Aorta (tissue), 5 donors: ENCODE measurements at places on chromosomes 7 and 10.

GRCh38 chr7:17996442-17997223 lies 31.0 kb downstream of the PRPS1L1 start:
- DNase-seq = no peak

DNA sequence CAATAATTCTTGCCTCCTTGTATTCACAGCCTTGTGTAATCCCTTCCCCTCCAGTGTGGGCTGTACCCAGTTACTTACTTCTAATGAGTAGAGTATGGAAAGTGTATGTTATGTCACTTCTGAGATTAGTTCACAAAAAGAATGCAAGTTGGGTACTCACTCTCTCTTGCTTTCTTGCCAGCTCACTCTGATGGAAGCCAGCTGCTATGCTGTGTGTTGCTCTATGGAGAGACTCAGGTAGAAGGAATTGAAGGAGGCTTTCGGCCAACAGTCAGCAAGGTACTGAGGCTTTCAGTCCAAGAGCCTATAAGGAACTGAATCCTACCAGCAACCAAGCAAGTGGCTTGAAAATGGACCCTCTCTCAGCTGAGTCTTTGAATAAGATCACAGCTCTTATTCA lies 9.7 kb upstream of the BICC1 start:
- DNase-seq = no peak

GRCh38 chr7:142153400-142153799 lies 41.9 kb downstream of the MGAM2 start:
- no peak for DNase-seq

- no peak for DNase-seq
Measured at GRCh38 chr7:116951366-116952292, 1.7 kb upstream of the ST7 start.

- no peak for DNase-seq
Measured at GRCh38 chr10:48336978-48337599, 30.6 kb downstream of the MAPK8 start.

- DNase-seq = no peak
Measured at GRCh38 chr10:128587689-128588088, 461.5 kb upstream of the MKI67 start.

GRCh38 chr7:50481867-50482266 lies 31.7 kb upstream of the FIGNL1 start:
- peak; percentile 46 for DNase-seq

DNA sequence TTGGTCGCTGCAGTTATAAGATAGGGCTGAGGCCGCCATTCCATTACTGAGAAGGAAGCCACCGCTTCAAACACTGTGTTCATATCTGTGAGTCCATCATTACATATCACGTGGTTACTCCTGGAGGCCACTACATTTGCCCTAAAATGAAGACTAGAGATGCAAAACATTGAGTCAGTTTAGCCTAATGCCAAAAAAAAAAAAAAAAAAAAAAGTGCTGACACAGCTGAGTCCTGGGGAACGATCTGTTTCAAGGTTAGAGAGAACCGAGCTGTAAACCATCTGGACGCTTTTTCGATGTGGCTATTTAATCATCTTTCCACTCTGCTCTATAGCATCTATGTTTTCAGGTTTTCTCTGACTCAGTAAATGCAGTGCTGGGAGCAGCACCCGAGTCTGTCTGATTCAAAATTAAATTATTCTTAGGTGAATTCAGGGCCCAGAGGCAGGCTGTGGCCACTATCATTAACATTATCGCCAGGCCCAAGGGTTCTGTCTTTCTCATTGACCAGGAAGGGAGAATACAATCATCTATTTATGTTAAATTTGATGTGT lies 449.1 kb downstream of the PAXIP1 start:
- no peak for DNase-seq

- no peak for DNase-seq
Measured at GRCh38 chr7:26670841-26671240, 193.5 kb downstream of the SKAP2 start.

DNA sequence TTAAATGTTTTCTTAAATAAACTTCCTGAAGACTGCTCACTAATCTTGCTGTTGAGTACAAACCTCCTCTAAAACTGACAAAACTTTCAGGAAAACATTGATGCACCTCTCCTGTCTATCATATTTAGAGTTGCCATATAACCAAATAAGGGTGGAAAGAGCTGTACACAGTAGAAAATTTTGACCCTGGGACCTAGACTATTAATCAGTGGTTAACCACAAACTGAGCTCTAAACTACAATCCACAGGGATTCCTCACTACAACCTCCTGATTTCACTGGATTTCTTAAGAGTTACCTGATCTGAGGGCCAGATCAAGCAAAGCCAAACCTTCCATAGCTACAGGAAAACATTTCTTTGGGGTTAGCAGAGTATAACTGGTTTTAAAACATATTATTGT lies 39.9 kb upstream of the WNT16 start:
- no peak for DNase-seq

DNA sequence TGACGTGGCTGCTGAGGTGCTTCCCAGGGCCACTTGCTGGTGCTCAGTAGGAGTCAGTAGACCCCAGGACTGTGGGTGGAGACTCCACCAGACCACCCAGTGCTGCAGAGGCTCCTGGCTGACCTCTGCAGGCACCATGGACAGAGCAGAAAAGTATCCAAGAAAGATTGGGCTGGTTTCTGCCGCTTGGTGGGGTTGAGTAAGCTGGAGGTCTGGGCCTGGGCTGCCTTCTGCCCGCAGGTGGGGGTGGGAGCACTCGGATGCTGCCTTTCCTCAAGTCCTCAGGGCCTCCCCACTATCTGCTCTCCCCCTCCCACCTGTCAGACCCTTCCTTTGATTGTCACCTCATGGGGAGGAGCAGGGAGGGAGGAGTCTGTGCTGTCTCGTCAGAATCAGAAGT lies 91.6 kb downstream of the WDR37 start:
- no peak for DNase-seq
